ENCODE measurements at places on chromosomes 4 and X. TPM values are rescaled to one million over a fixed set of nuclear protein-coding genes. Genes with fewer than 3 reads are reported as not detected.

Gene IL21
- total RNA-seq, result not detected

Gene PNCK
- total RNA-seq, result not detected

DNA sequence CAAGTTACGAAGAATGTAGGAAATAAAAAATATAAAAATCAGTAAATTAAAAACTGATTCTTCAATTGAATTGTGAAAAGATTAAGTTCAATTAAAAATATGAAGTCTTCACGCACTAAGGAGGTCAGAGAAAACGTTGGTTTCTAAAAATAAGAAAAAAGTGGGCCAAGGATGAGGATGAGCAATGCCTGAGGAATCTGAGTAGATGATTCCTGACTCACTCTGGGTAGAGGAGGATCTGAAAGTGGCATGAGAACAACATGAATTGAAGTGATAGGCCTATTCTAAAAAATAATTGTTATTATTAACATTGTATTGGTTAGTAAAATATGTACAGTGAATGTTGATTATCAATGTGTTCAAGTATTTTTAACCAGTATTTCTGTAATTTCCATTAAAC is 444.2 kb downstream of the GRIA2 start:
- DNase-seq, result peak; percentile 51

DNA sequence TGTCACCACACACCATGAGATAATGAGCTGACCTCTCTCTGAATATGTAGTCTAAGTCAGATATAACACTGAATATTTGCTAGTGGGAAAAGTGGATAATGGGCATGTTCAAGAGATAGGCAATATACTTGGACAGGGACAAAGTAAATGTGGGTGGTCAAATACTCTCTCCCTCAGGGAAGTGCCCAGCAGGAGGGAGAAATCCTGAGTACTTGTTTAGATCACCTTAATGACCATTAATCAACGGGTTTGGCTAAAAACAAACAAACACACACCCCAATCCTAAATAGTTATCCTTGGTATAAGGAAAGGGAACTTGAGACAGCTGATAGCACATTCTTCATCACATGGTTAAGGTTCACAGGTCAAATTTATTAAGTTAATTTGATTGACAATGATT is 933.5 kb downstream of the C4orf33 start:
- no peak for DNase-seq

Gene NEXMIF
- total RNA-seq, result not detected

DNA sequence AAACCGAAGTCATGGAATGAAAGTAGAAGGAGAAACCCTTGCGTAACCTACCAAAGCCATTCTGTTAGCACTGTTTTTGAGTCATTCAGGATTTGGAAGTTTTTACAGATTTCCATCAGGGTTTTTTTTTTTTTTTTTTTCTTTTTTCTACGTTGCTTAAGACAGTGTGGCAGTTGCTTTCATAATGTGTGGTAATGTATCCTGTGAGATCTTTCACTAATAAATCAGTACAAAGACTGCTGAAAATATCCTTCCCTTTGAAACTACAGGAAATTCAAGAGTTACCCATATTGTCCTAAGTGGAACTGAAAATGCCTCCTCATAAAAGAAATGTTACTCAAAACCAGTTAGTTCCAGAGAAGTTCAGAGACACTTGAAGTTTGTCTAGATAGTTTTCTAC is 137.8 kb downstream of the RAPGEF2 start:
- DNase-seq, result peak; percentile 43

DNA sequence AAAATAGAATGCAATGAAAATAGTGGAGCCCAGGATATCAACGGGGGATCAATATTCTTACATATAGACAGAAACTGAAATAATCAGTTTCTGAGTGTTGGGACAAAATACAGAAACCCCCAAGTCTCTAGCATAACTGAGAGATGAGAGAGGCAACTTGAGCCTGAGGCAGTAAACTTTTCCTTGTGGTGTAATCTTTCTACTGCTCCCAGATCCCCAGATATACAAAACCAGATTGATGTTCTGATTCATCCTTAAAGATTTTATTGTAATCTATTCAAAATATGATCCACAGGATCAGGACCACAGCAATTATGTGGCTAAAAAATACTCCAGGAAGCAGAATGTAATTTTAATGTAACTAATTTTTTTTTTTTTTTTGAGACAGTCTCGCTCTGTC is 2282.6 kb downstream of the ARAP2 start:
- no peak for DNase-seq

DNA sequence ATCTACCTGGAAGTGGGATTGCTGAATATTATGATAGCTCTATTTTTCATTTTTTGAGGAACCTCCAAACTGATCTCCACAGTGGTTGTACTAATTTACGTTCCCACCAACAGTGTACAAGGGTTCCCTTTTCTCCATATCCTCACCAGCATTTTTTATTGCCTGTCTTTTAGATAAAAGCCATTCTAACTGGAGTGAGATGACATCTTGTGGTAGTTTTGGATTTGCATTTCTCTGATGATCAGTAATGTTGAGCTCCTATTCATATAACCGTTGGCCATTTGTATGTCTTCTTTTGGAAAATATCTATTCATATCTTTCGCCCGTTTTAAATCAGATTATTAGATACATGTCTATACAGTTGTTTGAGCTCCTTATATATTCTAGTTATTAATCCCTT is 101.8 kb downstream of the RASGEF1B start:
- no peak for DNase-seq

Gene CXorf49
- total RNA-seq, result not detected

GRCh38 chr4:38860788-38861424 is 4.3 kb upstream of the TLR6 start:
- peak; percentile 72 for DNase-seq

DNA sequence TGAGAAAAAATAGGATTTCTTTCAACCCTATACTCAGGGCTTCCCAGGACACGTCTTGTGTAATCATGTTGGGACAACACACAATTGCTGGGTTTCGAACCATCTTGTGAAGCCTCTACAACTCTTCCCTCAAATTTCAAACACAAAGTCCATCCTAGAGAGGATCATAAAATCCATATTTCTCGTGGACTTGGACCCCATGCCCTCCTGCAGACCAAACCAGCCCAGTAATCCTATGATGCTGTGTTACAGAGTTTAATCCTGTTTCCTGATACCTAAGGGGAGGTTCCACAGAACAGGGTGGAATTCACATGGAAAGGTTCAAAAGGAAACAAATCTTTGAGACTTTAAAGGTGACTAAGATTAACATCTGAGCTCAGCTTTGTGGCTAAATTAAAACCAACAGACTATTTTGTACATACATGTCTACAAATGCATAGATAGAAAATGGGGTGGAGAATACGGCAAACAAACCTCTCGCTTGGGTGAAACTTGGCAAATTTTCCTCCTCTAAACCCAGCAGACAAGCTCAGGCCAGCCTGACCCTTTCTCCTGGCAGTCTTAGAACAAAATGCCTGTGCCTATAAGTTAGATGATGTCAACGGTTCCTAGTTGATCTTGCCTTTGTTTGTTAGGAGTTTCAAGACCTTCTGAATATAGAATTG is 38.1 kb downstream of the EGFL6 start:
- DNase-seq, result peak; percentile 41

GRCh38 chr4:107519053-107519452 is 201.0 kb downstream of the PAPSS1 start:
- DNase-seq, result peak; percentile 56

Gene SYN1
- 0.27 TPM for total RNA-seq

DNA sequence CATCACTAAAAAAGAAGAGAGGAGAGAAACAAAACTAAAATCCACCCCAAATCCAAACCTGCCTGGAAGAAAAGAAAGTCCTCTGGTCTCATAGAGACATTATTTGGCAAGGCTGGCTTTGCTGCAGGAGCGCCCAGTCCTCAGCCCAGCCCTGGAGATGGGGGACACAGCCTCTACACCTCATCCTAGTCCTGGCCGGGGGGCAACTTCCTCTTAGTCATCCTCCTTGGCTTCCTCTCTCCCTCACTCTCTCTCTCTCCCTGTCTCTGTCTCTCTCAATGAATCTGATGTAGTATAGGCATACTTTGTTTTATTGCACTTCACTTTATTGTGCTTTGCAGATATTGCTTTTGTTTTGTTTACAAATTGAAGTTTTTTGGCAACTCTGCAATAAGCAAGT is 55.8 kb upstream of the MAGEB10 start:
- DNase-seq, result peak; percentile 1

DNA sequence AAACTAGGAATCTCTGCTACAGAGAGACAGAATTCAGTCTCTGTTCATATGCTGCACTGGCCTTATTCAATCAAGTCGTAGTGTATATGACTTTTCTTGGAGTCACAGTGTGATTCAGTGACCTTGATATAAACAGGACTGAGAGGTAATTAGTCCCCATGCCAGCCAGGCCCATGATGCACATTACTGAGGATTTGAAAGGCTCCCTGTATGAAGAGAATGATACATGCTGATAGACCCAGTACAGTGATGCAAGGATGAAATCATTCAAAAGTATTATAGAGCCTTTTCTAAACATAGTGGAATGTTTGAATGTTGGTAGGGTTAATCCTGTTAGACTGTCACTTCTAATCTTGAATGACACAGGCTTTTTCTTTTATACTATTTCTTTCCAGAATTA is 34.1 kb downstream of the ANXA3 start:
- DNase-seq, result no peak
